Jurkat, Clone E6-1 (cell line): ENCODE measurements at places on chromosomes 7 and 10.

DNA sequence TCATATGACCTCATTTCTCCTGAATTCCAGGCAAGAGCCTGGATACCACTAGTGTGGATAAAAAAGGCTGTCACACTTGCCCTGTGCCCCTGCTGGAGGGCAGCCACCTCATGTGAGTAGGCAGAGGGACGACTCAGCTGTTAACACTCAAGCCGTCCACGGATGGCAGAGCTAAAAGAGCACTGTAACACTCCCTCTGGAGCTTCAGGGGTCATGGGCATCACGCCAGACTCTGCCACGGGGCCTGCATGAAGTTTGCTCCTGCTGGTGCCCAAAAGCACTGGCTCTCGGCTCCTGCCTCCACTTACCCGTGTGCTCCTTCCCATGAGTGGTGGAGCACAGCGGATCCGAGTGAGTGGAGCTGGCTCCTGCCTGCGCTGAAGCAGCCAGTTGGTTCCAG lies 919.8 kb upstream of the C7orf33 start:
- no peak for DNase-seq

DNA sequence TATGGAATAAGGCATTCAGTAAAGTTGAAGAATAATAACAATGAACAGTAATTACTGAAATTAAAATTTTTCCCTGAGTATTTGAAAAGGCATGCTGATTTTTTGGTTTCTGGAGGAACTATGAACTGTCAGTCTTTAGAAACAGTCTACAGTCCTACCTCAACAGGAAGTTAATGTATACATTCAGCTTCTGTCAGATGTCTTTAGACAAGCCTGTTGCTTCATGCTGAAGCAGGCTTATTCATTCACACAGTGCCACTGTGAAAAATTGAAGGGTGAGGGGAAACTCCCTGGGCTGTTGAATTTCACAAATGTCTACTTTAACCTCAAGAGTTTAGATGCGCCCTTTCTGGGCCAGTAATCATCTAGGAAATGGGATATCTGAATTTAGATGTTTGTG lies 3.5 kb downstream of the NRF1 start:
- DNase-seq, result peak; percentile 55

GRCh38 chr10:110852255-110852896 lies 19.4 kb upstream of the PDCD4 start:
- DNase-seq, result no peak

- no peak for DNase-seq
Observed at GRCh38 chr10:4678951-4679671, 146.9 kb upstream of the AKR1E2 start.

DNA sequence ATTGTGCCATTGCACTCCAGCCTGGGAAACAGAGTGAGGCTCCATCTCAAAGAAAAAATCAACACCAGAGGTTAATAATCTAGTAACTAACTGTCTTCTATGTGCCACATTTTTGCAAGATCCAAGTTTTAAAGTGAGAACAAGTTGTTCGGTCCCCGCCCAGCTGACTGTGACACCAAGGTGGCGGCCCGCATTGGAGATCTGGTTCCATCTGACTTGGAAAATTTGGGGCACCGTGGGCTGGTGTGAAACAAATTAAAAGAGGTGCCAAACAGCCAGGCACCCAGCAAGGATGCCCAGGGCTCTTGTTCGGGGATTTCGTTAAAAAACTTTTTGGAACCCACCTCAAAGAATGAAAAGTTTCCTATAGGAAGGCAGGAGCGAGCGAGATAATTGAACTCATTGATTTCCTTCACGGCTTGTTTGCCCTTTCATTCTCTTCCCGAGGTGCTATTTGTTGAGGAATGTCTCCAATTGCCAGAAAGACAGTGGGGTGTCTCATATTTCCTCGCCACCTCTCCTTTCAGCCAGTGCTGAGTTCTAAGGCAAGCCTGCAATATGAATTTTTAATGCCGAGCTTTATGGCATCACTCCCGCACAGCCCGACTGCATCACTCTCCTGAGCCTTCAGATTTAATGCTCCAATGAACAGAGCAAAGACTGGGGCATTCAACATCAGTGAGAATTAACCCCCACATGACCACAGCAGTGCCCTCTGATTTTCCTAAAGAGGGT lies 156.9 kb upstream of the SH2B2 start:
- no peak for DNase-seq

- no peak for DNase-seq
Observed at GRCh38 chr10:34549001-34549400, 266.1 kb downstream of the PARD3 start.

DNA sequence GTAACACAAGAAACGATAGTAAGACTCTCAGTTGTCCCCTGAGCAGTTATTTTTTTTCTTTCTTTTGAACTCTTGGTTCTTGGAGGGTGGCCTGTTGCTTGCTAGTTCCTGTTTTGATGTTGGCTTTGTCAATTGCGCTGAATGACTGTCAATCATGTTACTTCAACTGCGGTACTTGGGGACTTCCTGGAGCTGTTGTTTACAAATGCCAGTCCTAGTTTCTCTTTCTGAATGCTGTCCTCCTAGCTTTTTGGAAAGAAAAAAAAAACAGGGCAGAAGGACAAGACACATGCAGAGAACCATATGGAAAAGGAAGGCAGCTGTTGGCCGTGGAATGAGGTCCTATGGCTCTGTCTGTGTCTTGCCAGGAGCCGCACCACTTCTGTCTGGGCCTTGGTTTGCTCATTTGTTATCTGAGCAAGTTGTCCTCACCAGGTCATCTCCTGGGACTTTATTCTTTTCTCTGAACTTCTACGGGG lies 7.0 kb upstream of the PDCD4 start:
- peak; percentile 63 for DNase-seq

DNA sequence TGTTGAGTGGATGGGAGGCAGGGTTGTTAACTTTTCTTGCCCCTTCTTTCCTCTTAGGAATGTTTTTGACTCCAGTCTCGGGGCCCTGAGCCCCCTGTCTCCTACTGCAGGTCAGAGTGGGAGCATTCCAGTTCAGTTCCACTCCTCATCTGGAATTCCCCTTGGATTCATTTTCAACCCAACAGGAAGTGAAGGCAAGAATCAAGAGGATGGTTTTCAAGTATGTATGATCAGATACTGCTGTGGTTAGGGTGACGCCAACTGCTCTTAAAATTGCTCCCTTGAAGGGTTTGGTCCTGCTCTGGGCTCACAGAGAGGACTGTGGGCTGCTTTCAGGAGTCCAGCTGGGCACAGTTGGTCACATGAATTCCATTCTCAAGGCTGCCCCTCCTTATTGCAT lies 22.0 kb downstream of the VWA2 start:
- DNase-seq, result no peak

DNA sequence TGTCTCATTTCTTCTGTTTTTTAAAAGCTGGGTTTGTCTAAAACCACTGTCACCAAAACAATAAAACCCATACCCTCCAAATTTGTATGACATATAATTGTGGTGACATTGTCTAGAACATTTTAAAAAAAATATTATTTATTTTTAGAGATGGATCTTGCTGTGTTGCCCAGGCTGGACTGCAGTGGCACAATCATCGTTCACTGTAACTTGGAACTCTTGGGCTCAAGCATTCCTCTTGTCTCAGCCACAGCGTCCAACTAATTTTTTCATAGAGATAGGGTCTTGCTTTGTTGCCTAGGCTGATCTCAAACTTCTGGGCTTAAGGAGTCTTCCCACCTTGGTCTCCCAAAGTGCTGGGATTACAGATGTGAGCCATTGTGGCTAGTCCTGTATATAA lies 116.5 kb downstream of the CCNY start:
- no peak for DNase-seq

- DNase-seq, result peak; percentile 23
Observed at GRCh38 chr7:44348300-44348699, 22.9 kb upstream of the CAMK2B start.

GRCh38 chr10:13969118-13969791 lies 361.5 kb downstream of the FRMD4A start:
- DNase-seq, result no peak

- no peak for DNase-seq
Observed at GRCh38 chr7:13540429-13540828, 449.0 kb downstream of the ETV1 start.

GRCh38 chr7:90532231-90532929 lies 62.9 kb downstream of the PTTG1IP2 start:
- no peak for DNase-seq

DNA sequence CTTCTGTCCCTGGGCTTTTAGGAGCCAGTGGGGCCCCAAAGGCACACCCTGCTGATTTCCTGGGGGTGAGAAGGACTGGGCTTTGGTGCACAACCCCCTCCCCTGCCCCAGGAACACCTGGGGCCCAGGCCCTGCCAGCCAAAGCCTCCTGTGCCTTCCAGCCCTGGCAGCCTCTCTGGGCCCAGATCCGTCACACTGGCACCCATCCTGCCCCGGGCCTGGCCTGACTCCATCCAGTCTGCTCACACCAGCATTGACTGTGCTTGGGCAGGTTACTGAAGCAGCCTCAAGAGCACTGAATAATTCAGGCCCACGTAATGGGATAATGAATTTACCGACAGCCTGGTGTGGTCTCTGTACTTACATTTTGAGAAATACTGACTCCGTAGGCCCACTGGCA lies 12.0 kb upstream of the COMTD1 start:
- no peak for DNase-seq

GRCh38 chr7:15752377-15752776 lies 65.9 kb upstream of the MEOX2 start:
- no peak for DNase-seq

GRCh38 chr10:71725998-71726579 lies 6.5 kb upstream of the C10orf105 start:
- DNase-seq, result peak; percentile 42

GRCh38 chr10:86110156-86110786 lies 256.3 kb downstream of the GRID1 start:
- no peak for DNase-seq

DNA sequence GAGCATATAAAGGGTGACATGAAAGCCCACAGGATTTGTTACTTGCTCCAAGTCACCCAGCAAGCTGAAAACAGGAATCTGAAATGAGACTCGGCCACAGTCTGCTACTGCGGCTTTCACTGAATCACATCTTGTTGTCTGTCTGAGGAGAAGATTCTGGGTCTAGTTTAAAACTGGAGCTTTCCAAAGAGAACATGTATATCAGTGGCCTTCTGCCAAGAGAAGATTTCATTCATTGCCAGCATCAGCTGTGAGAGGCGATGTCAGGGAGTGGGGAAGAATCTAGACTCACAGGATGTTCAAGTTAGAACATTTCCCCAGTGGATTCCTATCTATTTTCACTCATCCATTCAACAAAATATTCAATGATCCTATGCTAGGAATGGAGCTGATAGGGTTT lies 122.8 kb downstream of the GALNT17 start:
- DNase-seq, result no peak

DNA sequence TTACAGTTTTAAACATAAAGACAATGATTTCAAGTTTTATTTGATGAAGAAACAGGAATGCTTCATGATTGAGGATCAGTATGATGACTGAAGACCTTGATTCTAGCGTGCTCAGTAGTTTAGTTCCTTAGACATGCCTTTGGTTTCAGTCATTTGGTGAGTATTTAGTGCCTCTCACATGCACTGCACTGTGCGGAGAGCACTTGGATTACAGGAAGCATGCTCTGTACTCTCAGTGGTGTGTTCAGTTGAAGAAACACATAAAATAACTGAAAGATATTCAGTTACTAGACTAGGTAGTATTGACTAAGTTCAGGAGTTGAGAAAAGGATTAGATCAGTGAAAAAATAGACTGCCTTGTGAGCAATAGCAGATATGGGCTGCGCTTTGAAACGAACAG lies 25.5 kb downstream of the RBM17 start:
- no peak for DNase-seq

DNA sequence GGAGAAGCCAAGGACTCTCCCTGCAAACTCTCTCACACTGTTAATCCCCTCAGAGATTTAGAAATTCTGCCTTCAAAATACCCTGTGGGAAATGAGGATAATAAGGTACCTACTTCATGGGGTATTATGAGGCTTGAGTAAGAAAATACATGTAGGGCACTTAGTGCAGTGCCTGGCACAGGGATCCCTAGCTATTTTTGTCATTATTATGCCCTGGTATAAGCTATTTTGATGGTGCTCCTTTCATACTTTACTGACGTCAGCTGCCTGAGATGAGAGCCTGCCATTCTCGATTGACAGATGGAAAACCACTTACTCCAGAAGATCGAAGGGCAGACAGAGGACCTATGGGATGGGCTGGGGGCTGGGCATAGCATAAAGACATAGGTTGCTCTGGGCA lies 30.1 kb downstream of the MKX start:
- no peak for DNase-seq

- DNase-seq, result no peak
Observed at GRCh38 chr7:48298779-48299178, 127.5 kb downstream of the ABCA13 start.

DNA sequence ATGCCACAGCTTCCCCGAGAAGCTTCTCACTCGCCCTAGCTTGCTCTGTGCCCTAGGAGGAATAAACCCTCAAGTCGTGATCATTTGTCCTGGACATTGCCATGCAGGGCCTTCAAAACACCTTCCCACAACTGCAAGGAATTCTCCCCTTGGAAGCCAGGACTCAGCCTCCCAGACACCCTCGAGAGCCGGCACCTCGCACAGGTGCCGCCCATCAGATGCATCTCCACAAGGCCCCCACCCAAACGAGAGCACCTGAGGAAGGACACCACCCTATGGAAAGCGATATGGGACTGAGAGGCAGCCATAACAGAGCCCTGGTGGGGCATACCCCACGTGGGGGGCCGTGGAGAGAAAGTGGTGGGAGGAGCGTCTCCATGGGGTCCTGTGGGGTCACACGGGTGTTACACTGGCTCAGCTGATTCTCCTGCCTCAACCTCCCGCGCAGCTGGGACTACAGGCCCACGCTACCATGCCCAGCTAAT lies 77.6 kb upstream of the FOXK1 start:
- no peak for DNase-seq

DNA sequence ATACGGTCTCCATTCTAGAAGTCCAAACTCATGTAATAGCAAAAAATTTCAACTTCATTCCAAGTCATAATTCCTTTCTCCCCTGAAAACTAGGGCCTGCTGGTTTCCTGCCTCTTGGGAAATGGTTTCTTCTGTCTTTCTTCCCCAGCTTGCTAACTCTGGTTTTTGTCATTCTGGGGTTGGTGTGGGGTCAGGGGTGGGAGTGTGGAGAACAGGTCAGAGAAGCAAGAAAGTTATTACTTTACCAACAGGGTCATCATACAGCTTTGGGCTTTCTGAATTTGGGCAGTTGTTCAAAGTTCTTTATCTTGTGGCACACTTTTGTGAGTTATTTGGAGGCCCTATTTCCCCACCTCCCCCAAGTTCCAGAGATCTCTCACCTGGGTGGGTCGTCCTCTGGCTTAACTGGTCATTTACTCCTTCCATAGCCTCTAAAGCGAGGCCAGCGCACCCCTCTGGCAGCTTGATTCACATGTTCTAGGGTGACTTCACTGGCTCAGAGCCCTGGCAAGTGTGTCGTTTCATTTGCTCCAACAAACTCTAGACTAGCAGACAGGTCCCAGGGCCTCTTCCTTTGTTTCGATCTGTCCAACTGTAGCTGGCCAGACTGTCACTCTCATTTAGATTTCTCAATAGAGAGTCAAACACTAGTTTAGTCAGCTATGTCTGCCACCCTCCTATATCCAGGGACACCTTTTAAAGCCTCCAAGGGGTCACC lies 161.2 kb downstream of the JCAD start:
- no peak for DNase-seq

GRCh38 chr10:48634198-48634983 lies 29.5 kb upstream of the ARHGAP22 start:
- DNase-seq, result no peak
